Stimulated activated naive B cell treated with anti-CD40 and anti-IgM and Interleukin-4, amounts not matched to agents 10 μg/mL and 1 μg/mL and 100 μg/mL, for 72 hours (primary cell): ENCODE measurements at places on chromosomes 7 and 10.
A peak's percentile ranks its signal among the peaks of the same experiment; 100 is the strongest.

DNA sequence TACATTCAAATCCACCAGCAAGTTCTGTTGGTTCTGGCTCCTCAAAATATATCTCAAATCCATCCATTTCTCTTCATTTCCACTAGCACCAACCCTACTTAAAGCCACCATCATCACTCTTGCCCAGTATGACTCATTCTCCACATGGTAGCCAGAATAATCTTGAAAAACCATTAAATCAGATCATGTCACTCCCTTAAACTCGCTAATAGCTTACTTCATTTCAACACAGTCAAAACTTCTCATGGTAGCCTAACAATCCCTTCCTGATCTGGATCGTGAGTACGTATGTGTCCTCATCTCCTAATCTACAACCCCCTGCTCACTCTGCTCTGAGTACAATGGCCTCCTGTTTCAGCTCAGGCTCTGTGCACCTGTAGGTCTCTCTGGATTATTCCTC is 8.7 kb downstream of the EPC1 start:
- no peak for DNase-seq

- no peak for DNase-seq
Measured at GRCh38 chr7:117819558-117819957, 53.7 kb downstream of the CTTNBP2 start.

DNA sequence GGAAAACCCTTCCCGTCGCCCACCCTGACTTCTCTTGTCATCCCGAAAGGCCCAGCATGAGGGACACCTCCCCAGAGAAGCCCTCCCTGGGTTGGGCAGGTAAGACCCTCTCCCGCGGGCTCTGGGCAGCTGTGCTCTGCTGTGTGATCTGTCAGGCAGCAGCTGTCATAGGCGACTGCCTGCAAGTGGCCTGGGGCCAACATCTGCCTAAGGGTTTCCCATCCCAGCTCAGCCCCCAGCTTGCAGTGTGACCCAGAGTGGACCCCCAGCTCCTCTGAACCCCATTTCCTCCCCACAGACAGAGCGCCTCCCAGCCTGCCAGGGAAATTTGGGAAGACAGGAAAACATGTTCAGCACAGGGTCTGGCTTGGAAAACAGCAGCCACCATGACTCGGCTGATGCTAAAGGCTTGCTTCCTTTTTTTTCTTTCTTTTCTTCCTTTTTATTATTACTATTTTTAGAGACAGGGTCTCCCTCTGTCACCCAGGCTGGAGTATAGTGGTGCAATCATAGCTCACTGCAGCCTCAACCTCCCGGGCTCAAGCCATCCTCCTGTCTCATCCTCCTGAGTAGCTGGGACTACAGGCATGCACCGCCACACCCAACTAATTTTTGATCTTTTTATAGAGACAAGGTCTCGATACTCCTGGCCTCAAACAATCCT is 18.3 kb upstream of the TNRC18 start:
- no peak for DNase-seq

GRCh38 chr7:15452670-15453069 is 109.1 kb downstream of the AGMO start:
- no peak for DNase-seq

DNA sequence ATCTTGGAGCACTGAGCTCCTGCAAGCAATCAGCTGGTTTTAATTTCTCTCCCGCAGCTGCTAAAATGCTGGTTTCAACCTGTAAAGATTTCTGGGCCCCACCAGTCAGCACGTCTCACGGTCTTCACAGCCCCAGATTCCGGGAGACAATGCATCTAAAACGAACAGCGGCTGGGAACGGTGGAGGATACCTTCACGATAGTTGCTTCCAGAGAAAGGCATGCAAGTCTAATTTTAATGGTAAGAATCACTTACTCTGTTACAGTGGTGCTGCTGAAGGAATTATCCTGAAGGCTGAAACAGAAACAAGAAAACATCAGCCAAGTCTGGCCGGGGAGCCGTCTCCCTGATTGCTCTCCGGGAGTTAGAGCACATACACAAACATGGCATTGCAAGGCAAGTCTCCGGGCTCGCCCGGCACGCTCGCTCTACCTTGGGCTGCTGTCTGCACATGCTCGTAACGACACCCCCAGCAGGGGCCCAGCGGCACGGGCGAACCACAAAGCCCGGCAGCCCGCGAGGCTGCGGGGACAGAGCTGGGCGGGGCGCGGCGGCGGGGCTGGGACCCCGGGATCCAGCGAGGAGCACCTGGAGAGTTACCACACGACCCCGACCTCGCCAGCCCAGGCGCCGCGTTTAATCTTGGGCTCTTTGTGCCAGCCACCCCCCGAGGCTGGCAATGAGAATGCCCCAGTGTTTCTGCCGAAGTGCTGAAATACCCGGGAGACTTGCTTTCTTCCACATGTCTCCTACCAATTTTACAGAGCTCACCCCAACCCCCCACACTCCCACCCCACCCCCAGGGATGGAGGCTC is at the start of gene FAM13C:
Gene FAM13C (minus strand): TSS at position 406 of the 815 bp plus-strand sequence. CDS start 89 bp downstream, at position 317.
- DNase-seq = peak; percentile 0

DNA sequence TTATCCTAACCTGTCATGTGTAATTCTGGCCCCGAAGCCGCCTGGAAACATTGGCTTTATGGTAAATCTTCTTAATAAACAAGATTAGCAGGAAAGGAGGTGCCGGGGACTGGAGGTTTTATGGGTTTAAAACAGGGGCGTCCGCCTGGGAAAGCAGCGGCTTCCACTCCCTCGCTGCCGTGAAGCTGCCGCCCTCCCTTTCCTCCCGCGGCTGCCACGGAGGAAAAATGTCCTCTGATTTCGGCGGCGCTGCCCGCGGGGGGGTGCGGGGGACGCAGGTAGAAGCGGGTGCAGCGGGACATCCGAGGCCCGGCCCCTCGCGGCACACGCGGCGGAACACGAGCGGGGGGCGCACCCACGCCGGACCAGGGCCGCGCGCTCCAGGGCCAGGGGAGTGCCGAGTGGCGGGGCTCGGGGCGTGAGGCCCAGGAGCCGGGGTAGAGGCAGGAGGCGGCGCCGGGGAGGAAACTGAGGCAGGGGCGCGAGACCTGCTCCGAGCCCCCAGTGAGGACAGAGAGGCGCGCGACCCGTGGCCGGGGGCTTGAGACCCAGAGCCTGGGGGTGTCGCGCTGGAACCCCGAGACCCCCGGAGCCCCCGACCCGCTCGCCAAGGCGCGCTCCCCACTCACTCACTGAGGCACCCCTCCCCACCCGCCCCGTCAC is 993 bp downstream of the PTPRN2 start:
- no peak for DNase-seq

- DNase-seq = no peak
Measured at GRCh38 chr10:2079603-2080078, 342.3 kb upstream of the ADARB2 start.

- no peak for DNase-seq
Measured at GRCh38 chr7:134120405-134120804, 6.7 kb upstream of the LRGUK start.

DNA sequence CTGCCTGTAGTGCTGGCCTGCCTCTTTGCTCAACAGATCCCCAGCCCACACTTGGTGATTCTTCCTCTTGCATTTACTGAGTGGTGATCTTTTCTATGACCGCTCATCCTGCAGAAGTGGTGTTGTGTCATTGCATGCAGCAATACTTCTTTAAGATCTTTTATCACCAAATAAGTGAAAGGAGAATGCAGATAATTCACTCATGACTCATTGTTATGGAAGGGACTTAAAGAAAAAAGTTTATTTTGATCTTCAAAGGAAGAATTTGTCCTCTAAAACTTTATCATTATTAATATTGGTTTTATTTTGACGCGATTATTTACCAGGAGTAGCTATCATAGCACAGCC is 489.1 kb upstream of the CELF2 start:
- no peak for DNase-seq

DNA sequence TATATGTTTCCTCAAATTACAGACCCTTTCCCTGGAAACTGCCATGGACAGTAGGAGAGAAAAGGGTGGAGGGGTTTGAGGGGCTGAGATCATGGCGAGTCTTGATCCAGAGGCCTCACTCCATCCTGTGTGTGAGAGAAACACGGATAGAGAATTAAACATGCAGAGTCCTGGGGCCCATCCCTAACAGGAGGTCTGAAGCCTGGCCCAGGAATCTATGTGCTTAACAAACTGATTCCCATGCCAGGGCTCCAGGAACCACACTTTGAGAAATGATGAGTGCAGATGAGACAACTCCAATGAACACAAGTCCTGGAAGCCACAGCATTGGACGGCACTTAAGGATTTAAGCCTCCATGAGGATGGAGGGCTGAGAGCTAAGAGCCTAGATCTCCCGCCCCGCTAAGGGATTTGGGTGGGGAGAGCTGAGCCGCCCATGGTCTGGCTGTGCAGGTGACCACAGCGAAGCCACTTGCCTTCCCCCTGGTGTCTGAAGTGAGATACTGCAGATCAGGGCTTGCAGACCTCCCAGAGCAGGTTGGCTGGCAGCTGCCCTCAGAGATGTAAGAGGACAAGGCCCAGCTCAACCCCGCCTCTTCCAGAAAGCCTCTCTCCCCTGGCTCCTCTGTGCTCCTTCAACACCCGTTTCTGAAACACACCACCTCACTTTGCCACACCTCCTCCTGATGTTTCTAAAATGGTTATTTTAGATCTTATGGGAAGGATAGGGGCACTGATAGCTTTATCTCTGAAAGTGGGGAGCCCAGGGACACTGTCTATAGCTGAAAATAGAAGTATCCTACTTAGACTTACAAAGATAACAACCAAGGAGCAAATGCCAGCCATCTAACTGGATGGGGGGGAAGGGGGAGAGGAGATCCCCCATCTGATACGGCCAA is 24.8 kb upstream of the EIF5AL1 start:
- DNase-seq = peak; percentile 38

DNA sequence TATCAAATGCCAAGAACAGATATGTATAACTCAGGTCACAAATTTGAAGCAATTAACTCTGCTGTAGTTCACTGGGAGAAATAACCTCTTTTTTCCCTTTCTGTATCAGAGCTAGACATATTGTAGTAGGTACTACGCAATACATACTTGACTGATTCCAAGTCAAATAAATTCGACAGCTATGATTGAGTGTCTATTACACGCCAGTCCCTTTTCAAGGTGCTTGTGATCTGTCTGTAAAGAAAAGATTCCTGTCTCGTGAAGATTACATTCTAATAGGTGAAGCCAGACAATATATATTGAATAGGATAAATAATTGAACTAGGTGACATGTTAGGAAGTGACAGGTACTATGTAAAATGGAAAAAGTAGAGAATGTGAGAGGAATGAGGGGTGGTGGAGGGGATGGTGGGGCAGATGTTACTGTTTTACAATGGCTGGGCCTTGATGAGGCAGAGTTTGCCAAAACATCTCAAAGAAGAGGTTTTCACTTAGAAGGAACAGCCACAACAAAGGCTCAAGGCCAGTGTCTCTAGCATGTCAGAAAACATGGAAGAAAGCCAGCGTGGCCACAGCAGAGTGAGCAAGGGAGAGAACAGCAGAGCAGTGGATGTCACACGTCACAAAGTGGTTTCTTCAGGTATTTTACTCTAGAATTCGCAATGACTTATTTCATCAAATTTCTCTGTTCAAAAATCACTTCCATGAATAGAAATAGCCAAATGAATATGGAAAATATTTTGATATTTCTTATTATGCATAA is 282.6 kb upstream of the CACNA2D1 start:
- DNase-seq = no peak

DNA sequence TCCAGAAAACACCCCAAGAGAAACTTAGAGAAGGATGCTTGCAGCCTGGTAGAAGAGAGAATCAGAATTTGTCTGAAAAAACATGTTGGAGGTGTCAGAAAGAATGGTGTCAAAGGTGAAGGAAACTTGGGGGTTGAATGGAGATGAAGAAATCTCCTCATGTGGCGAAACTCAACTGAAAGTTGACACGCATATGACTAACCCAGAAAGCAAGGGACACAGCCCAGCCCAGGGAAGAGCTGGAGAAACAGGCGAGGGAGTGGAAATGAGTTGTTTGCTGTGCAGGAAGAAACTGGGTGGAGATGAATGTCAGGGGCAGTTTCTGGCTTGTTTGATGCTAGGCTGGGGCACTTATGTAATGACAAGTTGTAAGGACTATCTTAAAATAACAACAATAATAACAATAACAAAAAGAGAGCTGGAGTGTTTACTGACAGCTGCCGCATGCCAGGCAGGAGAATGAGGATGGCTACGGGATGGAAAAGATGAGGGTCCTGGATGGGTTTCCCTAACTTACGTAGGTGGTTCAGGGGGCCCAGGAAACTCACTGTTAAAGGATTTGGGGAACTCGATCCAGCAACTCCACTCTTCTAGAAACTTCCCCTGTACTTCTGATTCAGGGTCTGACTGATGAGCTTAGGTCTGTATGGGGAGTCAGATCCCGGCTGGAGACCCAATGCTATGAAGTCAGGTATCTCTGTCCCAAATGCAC is 57.4 kb downstream of the MAP3K8 start:
- no peak for DNase-seq

- no peak for DNase-seq
Measured at GRCh38 chr10:17431871-17432311, 22.5 kb downstream of the ST8SIA6 start.

GRCh38 chr7:153021542-153021941 is 262.0 kb downstream of the ACTR3B start:
- DNase-seq = no peak

- no peak for DNase-seq
Measured at GRCh38 chr7:114589436-114589835, 174.8 kb downstream of the FOXP2 start.

- no peak for DNase-seq
Measured at GRCh38 chr10:103589074-103589630, 95.6 kb downstream of the NEURL1 start.

- no peak for DNase-seq
Measured at GRCh38 chr10:804787-805619, 115.5 kb upstream of the DIP2C start.

DNA sequence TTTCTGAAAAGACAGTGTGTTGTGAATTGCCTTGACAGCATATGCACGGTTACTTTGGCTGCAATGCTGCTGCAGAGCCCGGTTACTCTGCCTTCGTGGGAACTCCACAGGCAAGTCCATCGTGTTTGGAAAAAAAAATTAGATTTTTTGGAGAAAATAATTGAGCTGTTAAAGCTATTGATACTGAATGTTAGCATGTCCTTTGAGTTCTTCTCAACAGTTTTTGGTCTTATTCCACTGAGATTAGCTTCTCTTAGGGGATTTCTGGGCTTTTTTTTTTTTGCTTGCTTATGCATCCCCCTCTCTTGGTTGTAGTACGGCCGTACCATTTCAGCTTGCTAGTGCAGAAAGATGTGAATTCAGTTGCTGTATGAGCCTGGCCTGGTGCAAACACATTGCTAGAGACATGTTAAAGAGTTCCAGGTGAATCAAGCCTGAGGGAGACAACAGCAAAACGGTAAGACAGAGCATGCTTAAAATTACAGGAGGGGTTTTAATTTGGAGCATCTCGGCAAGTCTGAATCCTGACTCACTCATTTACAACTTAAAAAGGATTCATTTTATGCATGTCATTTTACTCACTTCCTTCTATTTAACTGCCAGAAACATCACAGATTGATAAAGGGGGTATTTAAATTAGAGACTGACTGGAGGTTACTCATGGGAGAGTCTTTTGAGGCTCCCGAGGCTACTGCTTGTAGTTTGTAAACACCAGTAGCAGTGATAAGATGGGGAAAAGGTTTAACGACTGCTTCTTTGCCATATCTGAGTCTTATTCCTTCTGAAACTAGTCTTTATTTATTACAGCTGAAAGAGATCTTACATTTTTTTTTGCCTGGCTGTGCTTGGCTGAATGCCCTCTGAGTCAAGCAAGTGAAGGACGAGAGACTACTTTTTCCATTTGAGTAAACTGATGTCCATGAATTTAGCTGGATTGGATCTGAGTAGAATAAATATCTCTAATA is 113.7 kb downstream of the CDK14 start:
- DNase-seq = peak; percentile 18
